ENCODE measurements at places on chromosomes 3 and 15. TPM values are rescaled to one million over a fixed set of nuclear protein-coding genes. Genes with fewer than 3 reads are reported as not detected.
A peak's percentile ranks its signal among the peaks of the same experiment; 100 is the strongest.

DNA sequence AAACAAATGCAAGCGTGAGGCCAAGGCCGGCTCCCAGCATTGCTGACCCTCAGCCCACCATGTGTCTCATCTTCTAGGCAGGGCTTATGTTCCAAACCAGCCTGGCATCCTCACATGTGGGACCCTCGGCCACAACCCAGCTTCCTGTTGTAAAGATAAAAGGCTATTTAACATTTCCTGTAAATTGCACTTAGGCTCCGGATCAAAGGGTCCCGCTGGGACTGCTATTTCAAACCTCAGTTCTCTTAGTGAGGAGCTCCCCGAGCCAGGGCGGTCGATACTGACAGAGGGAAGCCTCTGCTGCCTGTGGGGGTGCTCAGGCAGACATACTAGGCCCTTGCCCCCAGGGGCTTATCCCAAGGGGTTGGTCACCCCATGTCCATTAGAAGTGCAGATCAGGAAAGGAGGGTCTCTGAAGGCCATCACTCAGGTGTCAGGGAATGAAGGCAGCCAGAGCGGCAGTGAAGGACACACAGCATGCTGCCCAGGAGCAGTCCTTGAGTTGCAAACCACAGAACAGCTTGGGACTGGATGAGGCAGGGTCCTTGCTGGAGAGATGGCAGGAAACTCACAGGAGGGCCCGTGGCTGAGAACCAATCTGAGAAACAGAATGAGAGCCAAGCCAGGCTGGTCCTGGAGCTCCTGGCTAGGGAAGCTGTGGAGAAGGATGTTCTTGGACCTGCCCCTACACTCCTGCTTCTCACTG, 239.9 kb downstream of the TLE3 start:
- H3K27me3 ChIP-seq: no peaks in the 10 kb centered on the region
- DNase-seq: no peak
- H3K4me3 ChIP-seq: no peak overlapping the region

GRCh38 chr3:14330508-14330907, 71.9 kb upstream of the SLC6A6 start:
- no peaks in the 10 kb centered on the region for H3K4me1 ChIP-seq
- H3K27me3 ChIP-seq: no peaks in the 10 kb centered on the region
- H3K27ac ChIP-seq: no peak overlapping the region
- H3K36me3 ChIP-seq: no peaks in the 10 kb centered on the region

DNA sequence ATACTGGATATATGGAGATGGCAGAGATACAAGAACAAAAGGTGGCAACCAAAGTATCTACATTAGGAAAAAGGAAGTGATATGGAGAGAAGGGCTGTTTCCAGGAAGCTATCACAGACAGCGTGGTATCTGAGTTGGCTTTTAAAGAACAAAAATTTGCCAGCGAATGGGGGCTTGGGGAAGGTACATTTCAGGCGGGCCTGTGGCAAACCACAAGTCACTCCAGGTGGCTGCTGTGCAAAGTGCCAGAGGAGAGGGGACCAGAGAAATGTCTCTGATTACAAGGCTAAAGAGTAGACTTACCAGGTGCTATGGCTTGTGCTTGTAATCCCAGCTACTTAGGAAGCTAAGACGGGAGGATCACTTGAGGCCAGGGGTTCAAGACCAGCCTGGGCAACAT, 91.1 kb downstream of the MSL2 start:
- H3K27me3 ChIP-seq: no peaks in the 10 kb centered on the region
- no peaks in the 10 kb centered on the region for H3K4me1 ChIP-seq
- no peak for DNase-seq
- H3K27ac ChIP-seq: no peak overlapping the region
- H3K36me3 ChIP-seq: peaks cover 56% of the 10 kb centered on the region
- no peak overlapping the region for H3K4me3 ChIP-seq

GRCh38 chr3:43153216-43154083, 47.6 kb upstream of the POMGNT2 start:
- peak; percentile 89 for DNase-seq
- no peaks in the 10 kb centered on the region for H3K27me3 ChIP-seq
- peak overlapping the region; percentile 39 for H3K27ac ChIP-seq
- H3K4me3 ChIP-seq: no peak overlapping the region

Gene CHDH
- total RNA-seq: 1.8 TPM
